ENCODE measurements at places on chromosomes 11 and 22.

GRCh38 chr22:31313366-31314147, 21.3 kb upstream of the PIK3IP1 start:
- no peak for DNase-seq

GRCh38 chr11:82076126-82076525, 657.5 kb downstream of the FAM181B start:
- no peak for DNase-seq

DNA sequence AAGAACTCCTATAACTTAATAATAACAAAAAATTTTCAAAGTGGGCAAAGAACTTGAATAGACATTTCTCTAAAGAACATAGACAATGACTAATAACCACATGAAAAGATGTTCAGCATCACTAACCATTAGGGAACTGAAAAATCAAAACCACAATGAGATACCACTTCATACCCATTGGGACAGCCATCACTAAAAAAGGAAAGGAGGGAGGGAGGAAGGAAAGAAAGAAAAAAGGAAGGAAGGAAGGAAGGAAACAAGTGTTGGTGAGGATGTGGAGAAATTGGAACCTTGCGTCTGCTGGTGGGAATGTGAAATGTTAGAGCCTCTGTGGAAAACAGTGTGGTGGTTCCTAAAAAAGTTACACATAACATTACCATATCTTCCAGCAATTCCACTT, 55.8 kb downstream of the MS4A13 start:
- DNase-seq, result no peak

DNA sequence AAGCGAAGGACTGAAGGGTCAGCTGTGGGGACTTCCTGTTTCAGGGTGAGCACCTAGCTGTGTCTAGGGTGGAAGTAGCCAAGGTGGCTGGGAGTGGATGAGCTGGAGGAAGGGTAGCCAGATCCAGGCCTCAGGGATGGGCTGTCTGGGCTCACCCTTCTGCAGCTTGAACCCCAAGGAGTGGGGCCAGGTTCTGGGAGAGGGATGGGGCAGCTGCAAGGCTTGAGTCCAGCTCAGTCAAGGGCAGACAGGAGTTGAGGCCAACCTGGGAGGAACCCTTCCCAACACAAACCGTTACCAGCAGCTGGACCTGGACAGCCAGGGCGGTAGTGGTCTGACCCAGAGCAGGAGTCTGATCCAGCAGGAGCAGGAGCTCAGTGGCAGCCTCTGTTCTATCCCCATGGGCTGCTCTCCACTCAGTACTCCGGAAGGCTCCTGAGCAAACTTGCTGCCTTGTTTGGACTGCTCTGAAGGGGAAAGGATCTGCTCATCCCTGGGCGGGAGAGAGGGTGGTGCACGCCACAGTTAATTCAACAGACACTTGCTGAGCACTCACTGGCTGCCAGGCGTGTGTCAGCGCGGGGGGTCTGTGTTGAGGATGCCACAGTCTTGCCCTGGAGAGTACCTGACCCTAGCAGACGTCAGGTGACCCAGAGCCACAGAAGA, 53.8 kb upstream of the THY1 start:
- DNase-seq, result no peak

DNA sequence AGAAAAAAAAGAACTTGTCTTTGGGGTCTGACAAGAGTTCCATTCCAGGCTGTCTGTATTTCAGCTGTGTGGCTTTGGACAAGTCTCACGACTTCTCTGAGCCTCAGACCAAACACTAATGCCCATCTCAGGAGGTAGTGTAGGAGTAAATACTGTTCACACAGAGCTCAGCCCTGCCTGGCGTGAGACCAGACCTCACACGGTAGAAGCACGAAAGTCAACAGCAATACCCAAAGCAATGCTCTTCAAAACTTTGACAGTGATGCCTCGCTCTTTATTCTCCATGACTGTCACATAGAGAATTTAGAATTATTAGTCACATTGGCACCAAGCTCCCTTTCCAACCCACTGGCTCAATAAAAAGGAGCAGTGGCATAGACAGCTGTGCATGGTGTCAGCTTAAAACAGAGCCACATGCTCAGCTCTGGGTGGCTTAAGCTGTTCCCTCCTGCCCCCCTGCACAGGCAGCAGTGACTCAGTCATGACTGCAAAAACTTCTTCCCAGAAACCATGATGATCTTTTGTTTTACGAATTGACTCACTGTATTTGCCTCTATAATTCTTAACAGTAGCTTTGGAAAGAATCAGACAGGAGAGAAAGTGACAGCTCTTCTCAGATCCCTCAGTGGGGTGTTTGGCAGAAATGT, 74.0 kb upstream of the PHF21B start:
- no peak for DNase-seq

DNA sequence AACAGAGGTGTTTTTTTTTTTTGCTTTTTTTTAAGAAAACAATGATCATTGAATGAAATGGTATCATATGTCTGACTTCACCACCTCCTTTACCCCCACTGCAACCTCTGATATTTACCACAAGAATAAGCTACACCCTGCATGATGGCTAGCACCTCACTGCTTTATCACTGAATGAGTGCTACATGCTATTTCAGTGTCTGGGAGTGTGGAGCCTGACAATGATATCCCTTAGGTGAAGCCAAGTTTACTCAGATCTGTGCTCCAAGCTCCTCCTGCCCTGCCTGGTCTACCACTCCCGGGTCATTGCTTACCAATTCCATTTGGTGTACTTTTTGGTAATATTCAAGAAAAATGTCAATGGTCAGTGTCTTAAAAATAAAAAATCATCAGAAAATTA, 21.1 kb downstream of the MMP20 start:
- no peak for DNase-seq
